B cell (primary cell): ENCODE measurements at places on chromosomes 4 and X. TPM values are rescaled to one million over a fixed set of nuclear protein-coding genes. Genes with fewer than 3 reads are reported as not detected.

The WWC2 gene
- total RNA-seq = 0.32 and 1.6 TPM in 2 replicates

The FHIP1A gene
- total RNA-seq = 0.46 and 0.76 TPM in 2 replicates

The SPON2 gene
- total RNA-seq = 3.8 and 5.3 TPM in 2 replicates

GRCh38 chrX:23766650-23767551, 16.1 kb upstream of the SAT1 start:
- H3K27me3 ChIP-seq = no peaks in the 10 kb centered on the region
- peak overlapping the region; percentile 22 for H3K4me3 ChIP-seq
- H3K4me1 ChIP-seq = no peaks in the 10 kb centered on the region
- H3K36me3 ChIP-seq = no peaks in the 10 kb centered on the region
- peak; percentile 20 for DNase-seq

- no peak overlapping the region for H3K4me3 ChIP-seq
- H3K27ac ChIP-seq = no peak overlapping the region
- H3K27me3 ChIP-seq = no peaks in the 10 kb centered on the region
- H3K36me3 ChIP-seq = no peaks in the 10 kb centered on the region
- no peaks in the 10 kb centered on the region for H3K4me1 ChIP-seq
- no peak for DNase-seq
Observed at GRCh38 chr4:18291256-18291655, 269.7 kb upstream of the LCORL start.

DNA sequence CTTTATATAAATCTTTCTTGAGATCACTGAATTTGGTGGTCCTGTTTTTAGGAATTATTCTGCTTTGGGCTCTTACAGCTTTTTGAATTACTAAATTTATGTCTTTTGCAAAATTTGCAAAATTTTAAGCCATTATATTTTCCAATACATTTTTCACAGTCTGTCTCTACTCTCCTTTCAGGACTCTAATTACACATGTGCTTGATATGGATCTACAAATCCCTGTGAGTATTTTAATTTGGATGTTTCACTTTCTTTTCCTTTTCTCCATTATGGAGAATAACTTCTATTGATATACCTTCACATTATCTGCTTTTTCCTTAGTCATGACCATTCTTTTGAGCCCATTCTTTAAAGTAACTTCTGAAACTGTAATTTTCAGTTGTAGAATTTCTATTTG, 315.4 kb downstream of the DCAF12L2 start:
- no peak for DNase-seq
- no peak overlapping the region for H3K27ac ChIP-seq
- H3K4me1 ChIP-seq = no peaks in the 10 kb centered on the region
- no peaks in the 10 kb centered on the region for H3K36me3 ChIP-seq
- H3K27me3 ChIP-seq = no peaks in the 10 kb centered on the region

DNA sequence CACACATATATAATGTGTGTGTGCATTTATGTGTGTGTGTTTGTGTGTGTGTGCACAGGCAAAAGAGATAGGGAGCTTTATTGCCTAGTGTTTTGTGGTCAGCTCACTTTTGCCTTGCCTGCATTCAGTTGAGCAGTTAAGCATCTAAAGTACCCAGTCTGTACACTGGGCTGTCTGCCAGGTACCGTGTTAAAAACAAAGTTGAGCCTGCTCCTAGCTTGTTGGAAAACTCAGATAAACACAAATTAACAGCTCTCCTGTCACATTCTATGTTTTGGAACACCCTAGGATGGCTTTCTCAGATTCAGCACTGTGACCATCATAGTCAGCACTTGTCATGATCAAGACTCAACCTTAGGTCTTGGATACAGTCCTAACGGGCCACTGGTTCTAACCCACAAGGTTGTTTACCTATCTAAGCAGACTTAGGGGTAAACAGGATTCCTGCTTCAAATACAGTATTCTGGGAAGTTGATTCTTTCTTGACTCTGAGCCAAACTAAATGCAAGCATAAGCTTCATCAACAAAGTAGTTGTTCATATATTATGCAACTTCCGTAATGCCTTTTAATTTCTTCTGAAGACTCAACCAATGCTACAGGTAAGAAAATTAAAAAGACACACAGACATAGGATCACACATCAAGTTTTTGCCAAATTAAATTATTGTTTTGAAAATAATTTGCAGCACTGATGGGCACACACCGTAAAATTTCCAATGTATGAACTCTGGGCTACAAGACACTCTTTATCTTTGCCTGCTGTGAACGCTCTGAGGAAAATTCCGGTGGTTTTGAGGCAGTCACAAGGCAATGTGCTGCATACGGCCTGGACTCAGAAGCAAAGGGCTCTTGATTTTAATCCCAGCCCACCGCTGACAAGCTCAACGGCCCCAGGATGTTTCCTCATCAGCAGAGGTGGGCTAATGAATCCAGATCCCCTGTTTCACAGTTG, 11.3 kb upstream of the CD99 start:
- H3K36me3 ChIP-seq = no peaks in the 10 kb centered on the region
- no peak overlapping the region for H3K4me3 ChIP-seq

GRCh38 chr4:71074452-71075299, 81.2 kb downstream of the DCK start:
- H3K4me3 ChIP-seq = no peak overlapping the region
- H3K27ac ChIP-seq = no peak overlapping the region
- no peaks in the 10 kb centered on the region for H3K36me3 ChIP-seq
- no peaks in the 10 kb centered on the region for H3K4me1 ChIP-seq
- H3K27me3 ChIP-seq = no peaks in the 10 kb centered on the region

GRCh38 chrX:46796574-46797191, 37.8 kb upstream of the SLC9A7 start:
- no peaks in the 10 kb centered on the region for H3K27me3 ChIP-seq
- peaks cover 8% of the 10 kb centered on the region for H3K4me1 ChIP-seq
- H3K4me3 ChIP-seq = no peak overlapping the region
- H3K36me3 ChIP-seq = no peaks in the 10 kb centered on the region
- DNase-seq = peak; percentile 77
- no peak overlapping the region for H3K27ac ChIP-seq
